ENCODE measurements at places on chromosomes 2 and 18.

DNA sequence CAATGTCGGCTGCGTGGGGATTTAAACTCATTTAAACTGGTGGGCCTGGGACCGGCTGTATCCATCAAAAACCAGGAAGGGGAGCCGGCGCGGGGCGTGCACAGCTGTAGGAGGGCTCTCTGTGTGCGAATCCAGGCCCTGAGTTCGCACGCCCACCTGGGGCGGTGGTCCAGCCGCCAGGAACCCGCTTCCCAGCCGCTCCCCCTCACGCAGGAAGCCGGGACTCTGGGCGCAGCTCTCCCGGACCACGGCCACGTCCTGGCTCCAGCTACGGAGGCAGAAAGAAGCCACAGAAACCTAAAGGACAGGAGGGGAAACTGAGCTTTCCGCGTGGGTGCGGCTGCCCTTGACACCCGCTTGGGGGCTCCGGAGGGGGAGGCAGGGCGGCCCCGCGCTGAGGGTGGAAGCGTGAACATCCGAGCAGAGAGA is 80.6 kb downstream of the GFPT1 start:
- DNase-seq, result no peak

- no peak for DNase-seq
Observed at GRCh38 chr2:141933226-141933625, 197.6 kb downstream of the LRP1B start.

GRCh38 chr2:217051416-217051815 is 191.6 kb upstream of the TNP1 start:
- no peak for DNase-seq

DNA sequence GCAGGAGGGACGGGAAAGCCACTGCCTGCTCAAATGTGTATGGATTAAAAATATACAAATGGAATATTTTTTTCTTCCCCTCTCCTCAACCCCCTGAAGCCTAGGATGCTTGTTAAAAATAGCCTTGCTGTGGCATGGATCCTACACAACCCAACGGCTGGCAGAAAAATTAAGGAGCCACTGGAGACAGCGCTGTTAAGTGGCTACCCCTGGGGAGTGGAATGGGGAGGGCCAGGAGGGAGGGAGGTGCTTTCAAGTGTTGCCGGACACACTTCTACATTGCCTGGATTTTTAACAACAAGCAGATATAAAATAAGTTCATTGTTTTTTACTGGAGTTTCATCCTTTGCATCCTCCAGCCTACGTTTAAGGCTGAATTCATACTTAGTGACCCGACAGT is 66.6 kb downstream of the ZBTB7C start:
- DNase-seq, result no peak

GRCh38 chr18:48300463-48300961 is 108.7 kb downstream of the ZBTB7C start:
- no peak for DNase-seq

DNA sequence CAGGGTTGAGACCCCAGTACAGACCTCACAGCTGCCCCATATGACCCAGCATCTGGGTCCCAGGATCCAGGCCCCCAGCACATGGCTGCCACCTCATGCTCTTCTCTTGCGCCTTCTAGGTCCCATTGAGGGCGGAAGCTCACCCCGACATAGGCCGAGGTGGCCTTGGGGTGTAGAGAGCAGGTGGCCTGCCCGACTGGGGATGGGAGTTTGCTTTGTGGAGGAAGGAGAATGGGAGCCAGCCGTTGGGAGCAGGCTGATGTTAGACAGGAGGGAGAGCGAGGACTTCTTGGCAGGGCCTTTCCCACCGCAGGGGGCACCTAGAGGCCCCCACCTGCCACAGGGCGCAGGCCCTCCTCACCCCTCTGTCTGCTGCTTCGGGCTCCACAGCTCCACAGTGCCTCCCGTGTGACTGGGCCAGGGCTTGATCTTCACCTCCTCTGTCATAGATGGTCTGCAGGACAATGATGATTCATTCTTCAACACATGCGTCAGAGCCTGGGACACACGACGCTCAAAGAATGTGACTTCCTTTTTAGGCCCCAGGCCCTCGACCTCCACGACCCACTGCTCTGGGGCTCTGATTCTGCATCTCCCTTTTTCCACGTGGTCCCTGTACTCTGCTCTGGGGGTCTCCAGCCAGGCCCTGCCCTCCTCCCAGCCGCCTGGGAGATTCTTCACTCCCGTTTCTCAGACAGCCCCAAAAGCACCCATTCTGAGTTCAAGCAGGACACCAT is 86.6 kb upstream of the ODC1 start:
- DNase-seq, result no peak

GRCh38 chr2:121690095-121690494 is 40.8 kb upstream of the CLASP1 start:
- DNase-seq, result no peak

GRCh38 chr2:196598412-196598811 is 41.1 kb upstream of the CCDC150 start:
- DNase-seq, result no peak

DNA sequence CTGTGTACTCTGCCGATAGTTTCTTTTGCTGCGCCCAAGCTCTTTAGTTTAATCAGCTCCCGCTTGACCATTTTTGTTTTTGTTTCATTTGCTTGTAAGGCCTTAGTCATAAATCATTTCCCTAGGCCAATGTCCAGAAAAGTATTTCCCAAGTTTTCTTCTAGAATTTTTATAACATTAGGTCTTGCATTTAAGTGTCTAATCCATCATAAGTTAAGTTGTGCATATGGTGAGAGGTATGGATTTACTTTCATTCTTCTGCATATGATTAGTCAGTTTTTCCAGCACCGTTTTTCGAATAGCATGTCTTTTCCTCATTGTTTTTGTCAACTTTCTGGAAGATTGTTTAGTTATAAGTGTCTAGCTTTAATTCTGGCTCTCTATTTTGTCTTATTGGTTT is 484.8 kb upstream of the CNTNAP5 start:
- no peak for DNase-seq

- DNase-seq, result no peak
Observed at GRCh38 chr2:235594041-235594440, 100.2 kb downstream of the AGAP1 start.
